ENCODE measurements at places on chromosomes 3 and 15. TPM values are rescaled to one million over a fixed set of nuclear protein-coding genes. Genes with fewer than 3 reads are reported as not detected.

DNA sequence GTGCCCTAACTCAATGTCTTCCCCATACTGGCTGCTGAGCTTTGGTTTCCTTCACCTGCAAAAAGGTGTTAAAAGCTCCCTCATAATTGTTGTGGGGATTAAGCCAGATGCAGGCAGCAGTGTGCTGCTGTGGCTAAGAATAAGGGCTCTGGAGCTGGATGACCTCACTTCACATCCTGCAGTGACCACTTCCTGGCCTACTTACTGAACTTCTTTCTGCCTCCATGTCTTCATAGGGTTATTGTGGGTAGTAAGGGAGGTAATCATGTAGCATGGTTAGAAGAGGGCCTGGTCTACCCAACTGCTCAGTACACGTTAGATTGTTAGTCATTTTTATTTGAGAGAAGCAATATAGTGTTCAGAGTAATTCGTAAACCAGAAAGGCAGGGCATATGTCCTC is 18.4 kb downstream of the GYG1 start:
- DNase-seq = peak; percentile 9

UROC1 gene
- not detected for total RNA-seq

NUP210 gene
- 83.5 TPM for total RNA-seq

- DNase-seq = no peak
Observed at GRCh38 chr3:180804916-180805315, 107.6 kb upstream of the FXR1 start.

- no peak for DNase-seq
Observed at GRCh38 chr3:66609660-66610561, 109.1 kb upstream of the LRIG1 start.

NXPE3 gene
- total RNA-seq = 37.4 TPM

Measured in CD4-positive, alpha-beta T cell (primary cell).